ENCODE measurements at places on chromosomes 12 and 14.

DNA sequence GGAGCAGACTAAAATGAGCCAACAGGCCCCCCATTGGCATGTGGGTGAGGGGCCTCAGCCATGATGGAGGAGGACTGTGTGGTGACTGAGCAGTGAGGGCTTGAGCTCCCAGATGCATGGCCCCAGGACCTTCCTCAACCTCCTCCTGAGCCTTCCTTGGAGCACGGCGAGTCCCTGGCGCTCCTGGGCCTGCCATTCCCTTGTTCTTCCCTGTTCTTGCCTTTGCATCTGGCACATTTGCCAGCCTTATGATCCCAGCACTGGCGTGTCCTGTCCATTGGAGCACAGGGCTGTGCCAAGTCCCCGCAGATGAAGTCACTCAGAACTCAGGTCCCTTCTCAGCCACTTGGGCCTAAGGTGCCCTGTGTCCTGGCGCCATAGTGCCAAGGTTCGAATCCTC lies 40.3 kb upstream of the MEG3 start:
- H3K27me3 ChIP-seq = no peaks in the 10 kb centered on the region
- H3K36me3 ChIP-seq = no peaks in the 10 kb centered on the region
- no peak for DNase-seq
- no peak overlapping the region for H3K4me3 ChIP-seq
- no peak overlapping the region for H3K27ac ChIP-seq

DNA sequence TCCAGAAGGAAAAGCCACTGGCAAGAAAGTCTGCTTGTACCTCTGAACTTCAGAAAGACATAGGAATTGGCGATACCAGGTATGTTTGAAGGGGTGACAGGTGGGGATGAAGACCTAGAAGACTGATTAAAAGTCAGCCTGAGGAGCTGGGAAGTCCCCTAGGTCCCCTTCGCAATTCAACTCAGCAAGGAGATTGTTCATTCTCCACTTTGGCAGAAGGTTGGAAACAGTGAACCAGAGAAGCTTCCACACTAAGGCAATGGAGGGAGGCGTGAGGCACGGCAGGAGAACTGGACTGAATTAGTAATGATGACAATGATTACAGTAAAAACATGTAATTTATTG lies 240.3 kb upstream of the TMPO start:
- no peaks in the 10 kb centered on the region for H3K36me3 ChIP-seq

DNA sequence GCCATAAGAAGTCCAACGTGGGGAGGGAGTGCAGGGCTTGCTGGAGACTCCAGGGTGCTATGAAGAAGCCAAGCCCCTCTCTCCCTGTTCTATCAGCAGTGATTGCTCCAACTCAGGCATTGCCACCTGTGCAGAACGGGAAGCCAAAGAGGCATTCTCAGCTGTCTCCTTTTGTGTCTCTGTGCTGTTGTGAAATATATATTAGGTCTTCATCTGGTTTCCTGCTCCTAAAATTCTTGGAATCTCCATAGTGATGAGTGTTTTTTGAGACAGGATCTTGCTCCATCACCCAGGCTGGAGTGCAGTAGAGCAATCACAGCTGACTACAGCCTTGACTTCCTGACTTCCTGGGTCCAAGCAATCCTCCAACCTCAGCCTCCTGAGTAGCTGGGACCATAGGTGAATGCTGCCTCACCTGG lies 51.2 kb upstream of the AEBP2 start:
- no peak overlapping the region for H3K4me3 ChIP-seq
- H3K36me3 ChIP-seq = no peaks in the 10 kb centered on the region
- H3K4me1 ChIP-seq = no peaks in the 10 kb centered on the region
- no peak overlapping the region for H3K27ac ChIP-seq
- no peak for DNase-seq
- no peaks in the 10 kb centered on the region for H3K27me3 ChIP-seq

- no peak overlapping the region for H3K4me3 ChIP-seq
- H3K36me3 ChIP-seq = no peaks in the 10 kb centered on the region
- no peaks in the 10 kb centered on the region for H3K27me3 ChIP-seq
- no peak overlapping the region for H3K27ac ChIP-seq
- peak; percentile 34 for DNase-seq
Observed at GRCh38 chr14:78848234-78848820, 678.2 kb downstream of the NRXN3 start.

DNA sequence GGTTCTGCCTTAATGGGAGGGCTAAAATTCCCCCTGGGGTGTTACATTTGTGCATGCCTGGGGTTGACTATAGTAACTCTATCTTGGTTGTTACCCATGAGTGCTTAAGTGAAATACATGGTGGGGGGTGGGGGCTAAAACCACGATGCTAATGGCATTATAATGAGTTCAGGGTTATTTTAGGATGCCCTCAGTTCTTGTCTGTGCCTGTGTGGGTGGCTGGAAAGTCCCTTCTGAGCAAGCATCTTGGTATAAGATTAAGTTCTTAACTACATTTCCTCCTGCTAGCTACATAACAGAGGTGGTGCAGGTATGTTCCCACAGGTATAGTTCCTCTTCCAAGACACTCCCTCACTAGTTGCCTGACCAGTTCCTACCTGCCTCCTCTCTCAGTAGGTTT lies 822.3 kb downstream of the LRFN5 start:
- no peak overlapping the region for H3K27ac ChIP-seq
- H3K36me3 ChIP-seq = no peaks in the 10 kb centered on the region
- no peak overlapping the region for H3K4me3 ChIP-seq

DNA sequence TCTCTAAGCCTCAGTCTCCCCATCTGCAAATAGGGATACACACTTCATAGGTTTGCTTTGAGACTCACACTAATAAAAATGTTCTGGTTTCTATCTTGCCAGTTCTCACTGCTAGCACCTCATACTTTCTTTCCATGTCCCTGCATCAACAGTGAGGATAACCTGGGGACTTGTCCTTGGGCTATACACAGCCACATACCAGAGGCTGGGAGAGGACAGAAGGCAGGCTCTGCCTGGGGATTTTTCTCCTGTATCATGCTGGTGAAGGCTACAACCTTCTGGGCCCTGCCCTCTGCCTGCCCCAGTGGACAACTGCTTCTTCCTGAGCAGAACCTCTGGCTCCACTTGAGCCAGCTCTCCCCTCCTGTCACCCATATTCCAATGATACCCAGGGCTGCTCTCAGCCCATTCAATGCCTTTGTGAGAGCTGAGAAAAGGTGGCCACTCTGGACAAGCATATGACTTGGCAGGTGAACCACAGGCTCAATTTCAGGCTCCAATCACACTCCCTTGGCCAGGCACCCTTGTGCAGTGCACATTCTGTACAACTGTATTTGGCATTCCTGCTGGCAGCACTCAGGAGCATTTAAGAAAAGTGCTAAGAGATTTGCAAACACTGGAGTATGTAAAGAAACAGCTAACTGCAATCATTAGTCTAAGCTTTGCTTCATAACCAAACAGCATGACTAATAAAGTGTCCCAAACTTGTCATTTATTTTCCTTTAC lies 135.8 kb upstream of the VRK1 start:
- no peaks in the 10 kb centered on the region for H3K27me3 ChIP-seq
- no peaks in the 10 kb centered on the region for H3K4me1 ChIP-seq
- H3K36me3 ChIP-seq = no peaks in the 10 kb centered on the region
- DNase-seq = no peak

DNA sequence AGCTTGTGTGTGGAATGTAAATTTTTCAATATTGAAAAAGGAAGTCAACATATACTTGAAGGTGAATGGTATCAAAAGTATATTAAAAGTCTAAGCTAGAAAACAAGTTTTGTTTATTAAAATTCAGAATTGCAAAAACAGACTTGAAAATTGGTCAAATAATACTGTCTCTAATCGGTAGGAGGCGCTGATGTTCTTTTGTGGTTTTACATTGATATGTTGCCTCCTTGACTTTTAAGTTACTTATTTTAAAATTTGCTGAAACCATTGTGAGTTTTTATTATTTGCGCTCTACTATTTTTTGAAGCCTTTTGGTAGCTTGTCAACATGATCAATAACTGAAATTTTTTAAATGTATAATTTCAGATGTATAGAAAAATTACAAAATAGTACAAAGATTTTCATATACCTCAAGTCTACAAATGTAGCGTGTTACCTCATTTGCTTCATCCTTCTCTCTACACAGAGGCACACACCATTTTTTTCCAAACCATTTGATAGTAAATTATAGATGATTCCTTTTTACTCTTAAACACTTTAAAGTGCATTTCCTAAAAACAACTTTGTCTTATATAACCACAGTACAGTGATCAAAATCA lies 6.9 kb downstream of the RTRAF start:
- DNase-seq = no peak
- no peaks in the 10 kb centered on the region for H3K27me3 ChIP-seq
- no peak overlapping the region for H3K27ac ChIP-seq
- peaks cover 55% of the 10 kb centered on the region for H3K36me3 ChIP-seq
- no peaks in the 10 kb centered on the region for H3K4me1 ChIP-seq

GRCh38 chr12:29682088-29682487 lies 101.7 kb downstream of the TMTC1 start:
- H3K4me3 ChIP-seq = no peak overlapping the region
- no peak overlapping the region for H3K27ac ChIP-seq
- H3K27me3 ChIP-seq = no peaks in the 10 kb centered on the region
- H3K36me3 ChIP-seq = no peaks in the 10 kb centered on the region

- no peaks in the 10 kb centered on the region for H3K36me3 ChIP-seq
- H3K27me3 ChIP-seq = no peaks in the 10 kb centered on the region
- peak overlapping the region; percentile 68 for H3K27ac ChIP-seq
Observed at GRCh38 chr12:54421879-54422250, 2.8 kb upstream of the ITGA5 start.

- no peak for DNase-seq
- no peak overlapping the region for H3K4me3 ChIP-seq
- no peaks in the 10 kb centered on the region for H3K36me3 ChIP-seq
- no peaks in the 10 kb centered on the region for H3K27me3 ChIP-seq
Observed at GRCh38 chr14:50082784-50083466, 33.4 kb downstream of the VCPKMT start.

- DNase-seq = no peak
- H3K36me3 ChIP-seq = no peaks in the 10 kb centered on the region
- H3K4me3 ChIP-seq = no peak overlapping the region
- no peaks in the 10 kb centered on the region for H3K27me3 ChIP-seq
- no peak overlapping the region for H3K27ac ChIP-seq
- no peaks in the 10 kb centered on the region for H3K4me1 ChIP-seq
Observed at GRCh38 chr14:57245941-57246340, 22.8 kb downstream of the EXOC5 start.

DNA sequence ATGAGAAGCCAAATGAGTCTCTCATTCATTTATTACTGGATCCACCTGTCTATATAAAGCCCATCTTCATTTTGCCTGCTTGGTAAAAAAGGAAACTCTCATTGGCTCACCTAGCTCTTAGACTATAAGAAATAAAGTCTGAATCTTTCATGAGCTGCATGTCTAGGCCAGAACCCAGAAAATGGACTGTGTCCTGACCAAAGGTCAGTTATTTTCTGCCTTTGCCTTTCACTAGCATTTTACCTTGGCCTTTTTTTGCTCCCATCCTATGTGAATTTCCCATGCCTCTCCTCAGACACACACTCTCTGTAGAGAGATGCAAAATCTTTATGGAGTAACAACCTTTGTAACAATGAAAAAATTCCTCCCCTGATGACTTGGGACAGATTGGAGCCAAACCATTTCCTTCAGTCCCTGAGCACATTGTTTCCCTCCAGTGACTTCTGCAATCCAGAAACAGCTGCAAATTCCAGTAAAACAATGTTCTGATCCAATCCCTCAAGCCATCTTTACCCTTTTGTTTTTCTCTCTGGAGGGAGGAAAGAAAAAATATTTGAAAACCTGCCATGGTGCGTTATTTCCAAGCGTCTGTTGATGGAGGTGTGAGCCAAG lies 33.6 kb upstream of the MAP3K9 start:
- H3K27me3 ChIP-seq = no peaks in the 10 kb centered on the region
- H3K4me1 ChIP-seq = no peaks in the 10 kb centered on the region
- no peak overlapping the region for H3K4me3 ChIP-seq
- no peak for DNase-seq

DNA sequence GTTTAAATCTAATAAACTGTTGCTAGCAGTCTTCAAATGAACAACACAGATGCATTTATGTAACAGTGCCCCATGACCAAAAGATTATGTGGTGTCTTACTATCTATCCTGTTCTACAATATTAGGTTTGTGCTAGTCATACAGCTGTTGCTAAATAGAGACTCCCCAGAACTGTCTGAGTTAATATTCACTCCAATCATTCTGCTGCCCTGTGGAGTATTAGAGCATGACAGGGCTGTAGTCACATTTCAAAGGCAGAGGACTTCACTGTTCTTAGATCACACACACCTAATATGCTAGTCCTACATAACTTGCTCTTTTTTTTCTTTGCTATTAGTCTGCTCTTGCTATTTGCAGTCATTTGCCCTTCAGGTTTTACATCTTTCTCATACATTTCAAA lies 157.6 kb upstream of the MDGA2 start:
- H3K27me3 ChIP-seq = no peaks in the 10 kb centered on the region
- no peak overlapping the region for H3K27ac ChIP-seq
- H3K4me1 ChIP-seq = no peaks in the 10 kb centered on the region
- H3K36me3 ChIP-seq = no peaks in the 10 kb centered on the region
- no peak for DNase-seq
- no peak overlapping the region for H3K4me3 ChIP-seq

DNA sequence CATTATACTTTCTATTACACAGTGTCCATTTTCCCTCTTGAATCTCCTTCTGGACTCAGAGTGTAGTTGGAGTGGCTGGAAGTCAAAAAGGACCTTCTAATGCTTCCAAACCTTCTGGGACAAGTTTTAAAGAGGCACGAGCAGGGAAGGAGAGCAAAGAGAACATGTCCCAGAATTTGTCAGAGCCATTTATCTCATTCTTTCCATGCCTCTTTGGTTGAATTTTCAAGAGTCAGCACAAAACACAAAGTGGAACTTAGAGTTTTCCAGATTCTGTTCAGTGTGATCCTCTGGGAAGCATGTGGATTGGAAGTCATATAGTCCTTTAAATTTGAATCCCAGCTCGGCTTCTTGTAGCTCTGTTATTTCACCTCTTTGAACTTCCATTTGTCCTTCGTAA lies 138.2 kb upstream of the PWP1 start:
- H3K27me3 ChIP-seq = no peaks in the 10 kb centered on the region
- H3K27ac ChIP-seq = no peak overlapping the region

DNA sequence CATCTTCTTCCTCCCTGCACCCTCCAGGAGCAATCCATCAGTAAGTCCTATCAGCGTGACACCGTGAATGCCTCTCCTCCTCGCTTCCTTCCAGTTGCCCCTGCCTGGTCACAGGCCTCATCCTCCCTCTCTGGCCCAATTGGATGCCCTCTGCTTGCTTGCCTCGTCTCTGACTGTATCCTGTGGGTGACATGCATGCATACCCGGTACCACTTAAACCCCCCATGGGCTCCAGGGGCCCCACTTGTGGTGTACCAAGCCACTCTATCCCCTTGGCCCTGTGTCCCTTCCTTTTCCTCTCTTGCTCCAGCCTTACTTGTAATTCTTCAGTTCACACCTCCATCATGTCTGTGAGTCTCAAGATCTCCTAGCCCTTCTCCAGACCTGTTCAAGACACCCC lies 106.0 kb upstream of the RTL1 start:
- no peak for DNase-seq
- no peaks in the 10 kb centered on the region for H3K36me3 ChIP-seq

DNA sequence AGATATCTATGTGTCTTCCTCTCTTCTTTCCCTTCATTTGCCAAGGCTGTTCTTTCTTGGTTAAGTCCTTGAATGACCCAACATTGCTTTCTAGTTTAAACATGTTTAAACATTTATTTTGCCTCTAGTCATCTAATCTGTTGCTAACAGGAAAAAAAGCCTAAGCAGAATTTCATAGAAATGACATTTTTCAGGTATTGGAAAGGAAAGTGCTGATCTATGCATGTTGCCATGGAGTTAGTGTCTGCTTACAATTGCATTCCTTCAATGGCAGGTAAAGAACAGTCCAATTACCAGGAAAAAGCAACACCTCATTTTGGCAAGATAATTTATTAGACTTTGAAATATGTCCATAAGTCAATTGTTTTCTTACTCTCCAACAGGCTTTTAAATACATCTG lies 21.5 kb upstream of the SLC2A13 start:
- no peaks in the 10 kb centered on the region for H3K27me3 ChIP-seq
- no peak for DNase-seq
- H3K36me3 ChIP-seq = no peaks in the 10 kb centered on the region
